NCI-H2107 (cell line): ENCODE measurements at places on chromosomes 5 and 9.

DNA sequence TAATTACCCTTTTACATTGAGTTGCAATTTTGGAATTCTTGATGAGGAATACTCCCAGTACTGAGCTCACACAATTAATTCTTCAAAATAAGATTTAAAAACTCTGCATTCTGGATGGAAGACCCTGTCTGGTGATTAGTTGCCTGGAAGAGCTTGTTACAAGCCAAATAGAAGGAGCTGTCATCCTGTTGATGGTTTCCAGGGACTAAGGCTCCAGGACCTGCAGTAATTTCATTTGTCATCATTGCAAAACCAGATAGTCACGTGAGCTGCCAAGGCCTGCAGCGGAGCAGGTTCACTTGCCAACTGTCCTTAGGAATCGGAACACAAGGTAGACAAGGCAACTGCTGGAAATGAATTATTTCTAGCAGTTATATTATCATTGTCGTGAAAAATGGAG lies 597.7 kb downstream of the CCDC171 start:
- no peak for DNase-seq

- no peak for DNase-seq
Observed at GRCh38 chr9:69743930-69744329, 15.9 kb downstream of the PTAR1 start.

GRCh38 chr9:87867391-87867790 lies 15.3 kb upstream of the SPATA31E1 start:
- DNase-seq = no peak

DNA sequence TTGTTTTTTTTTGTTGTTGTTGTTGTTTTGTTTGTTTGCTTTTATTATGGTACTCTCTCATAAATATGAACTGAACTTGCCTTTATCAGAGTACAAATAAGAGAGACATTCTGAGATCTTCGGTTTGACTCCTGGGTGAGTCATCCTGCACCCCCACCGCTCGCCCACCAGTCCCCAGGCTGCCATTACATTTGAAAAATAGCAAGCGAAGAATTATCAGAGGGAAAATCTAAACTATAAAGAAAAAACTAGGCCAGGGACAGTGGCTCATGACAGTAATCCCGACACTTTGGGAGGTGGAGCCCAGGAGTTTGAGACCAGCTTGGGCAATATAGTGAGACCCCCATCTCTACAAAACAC lies 122.1 kb upstream of the MAP3K1 start:
- DNase-seq = no peak

DNA sequence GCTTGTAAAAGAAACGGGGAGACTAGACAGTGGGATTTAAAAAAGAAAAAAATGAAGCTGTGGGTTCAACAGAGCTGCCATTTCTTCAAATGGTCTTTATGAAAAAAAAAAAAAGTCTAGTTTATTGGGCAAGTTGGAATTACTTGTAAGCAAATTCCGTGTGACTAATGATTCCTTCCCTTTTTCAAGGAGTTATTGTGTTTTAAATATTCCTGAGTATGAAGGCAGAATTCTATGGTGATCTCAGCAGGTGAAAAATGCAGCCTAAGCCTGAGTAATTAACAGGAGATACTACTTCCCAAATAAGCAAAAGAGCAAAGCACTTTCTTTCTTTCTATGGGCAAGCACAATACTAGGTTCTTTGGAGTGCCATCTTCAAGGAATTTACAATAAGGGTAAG lies 481.9 kb downstream of the ZNF608 start:
- no peak for DNase-seq

DNA sequence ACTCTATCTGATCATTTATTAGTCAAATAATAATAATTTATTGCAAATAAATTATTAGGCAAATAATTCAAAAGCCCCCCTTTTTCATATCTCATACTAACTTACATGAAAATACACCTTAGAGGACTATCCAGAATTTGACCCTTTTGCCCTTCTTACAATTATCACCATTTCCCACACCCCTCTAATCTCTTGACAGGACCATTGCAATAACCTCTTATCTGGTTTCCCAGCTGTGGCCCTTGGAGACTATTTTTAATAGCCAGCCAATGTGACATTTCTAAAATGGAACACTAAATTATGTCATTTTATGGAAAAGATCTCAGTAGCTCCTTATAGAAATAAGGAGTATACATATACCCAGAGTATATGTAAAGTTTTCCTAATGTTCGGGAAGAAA lies 588.4 kb upstream of the COX7C start:
- DNase-seq = no peak

GRCh38 chr5:149005077-149005892 lies 57.6 kb downstream of the SH3TC2 start:
- DNase-seq = no peak

- no peak for DNase-seq
Observed at GRCh38 chr5:137096149-137097103, 402.7 kb downstream of the SPOCK1 start.

DNA sequence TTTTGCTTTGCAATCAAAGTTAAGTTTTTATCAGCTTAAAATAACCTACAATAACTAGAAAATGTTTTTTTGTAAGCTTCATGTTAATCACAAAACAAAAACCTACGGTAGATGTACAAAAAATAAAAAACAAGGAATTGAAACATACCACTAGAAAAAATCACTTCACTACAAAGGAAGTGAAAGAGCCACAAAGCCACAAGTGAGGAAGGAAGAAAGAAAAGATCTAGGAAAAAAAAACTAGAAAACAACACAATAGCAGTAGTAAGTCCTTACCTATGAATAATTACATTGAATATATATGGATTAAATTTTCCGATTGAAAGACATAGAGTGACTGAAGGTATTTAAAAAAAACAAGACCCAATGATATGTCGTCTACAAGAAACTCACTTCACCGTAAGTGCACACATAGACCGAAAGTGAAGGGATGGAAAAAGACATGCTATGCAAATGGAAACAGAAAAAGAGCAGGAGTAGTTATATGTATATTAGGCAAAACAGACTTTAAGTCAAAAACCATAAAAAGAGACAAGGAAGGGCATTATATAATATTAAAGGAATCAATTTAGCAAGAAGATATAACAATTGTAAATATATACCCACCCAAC lies 13.4 kb upstream of the ZDHHC21 start:
- DNase-seq = no peak
